ENCODE measurements at places on chromosomes 5 and 9.

DNA sequence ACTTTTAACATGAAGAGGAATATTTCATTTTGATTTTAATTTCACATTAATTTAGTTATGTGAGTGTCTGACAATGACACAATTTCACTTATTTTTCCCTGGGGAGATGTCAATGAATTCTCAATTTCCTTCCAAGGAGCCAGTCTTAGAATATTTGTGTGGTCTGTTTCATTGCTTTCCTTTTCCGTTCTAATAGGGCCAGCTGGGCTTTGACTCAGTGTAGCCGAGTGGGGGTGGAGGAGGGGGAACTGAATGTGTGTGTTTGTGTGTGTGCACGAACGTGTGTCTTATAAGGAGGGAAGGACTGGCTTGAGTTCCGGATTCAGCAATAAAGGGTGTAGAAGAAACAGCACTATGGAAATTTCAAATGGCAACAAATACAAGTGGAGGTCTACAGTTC lies 100.0 kb downstream of the BASP1 start:
- no peak for DNase-seq

GRCh38 chr9:88523056-88523455 lies 11.9 kb upstream of the NXNL2 start:
- DNase-seq, result no peak

DNA sequence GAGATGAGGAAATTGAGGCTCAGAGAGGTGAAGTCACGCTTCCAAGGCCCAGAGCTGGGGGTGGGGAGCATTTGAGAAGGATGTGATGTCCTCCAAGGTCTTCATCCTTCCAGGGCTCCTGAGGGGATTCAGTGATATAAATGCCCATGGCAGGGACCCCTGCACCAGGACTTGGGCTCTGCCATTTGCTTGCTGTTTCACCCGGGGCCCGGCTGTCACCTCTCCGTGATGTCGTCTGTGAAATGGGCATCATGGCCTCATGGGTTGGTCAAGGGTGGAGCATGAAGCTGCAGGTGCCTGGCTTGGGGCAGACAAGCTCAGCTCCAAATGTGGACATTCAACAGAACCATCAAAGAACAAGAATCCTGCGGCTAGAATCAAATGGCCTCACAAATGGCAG lies 253.1 kb downstream of the PBX3 start:
- no peak for DNase-seq

GRCh38 chr5:58503390-58504046 lies 12.3 kb downstream of the GAPT start:
- no peak for DNase-seq

DNA sequence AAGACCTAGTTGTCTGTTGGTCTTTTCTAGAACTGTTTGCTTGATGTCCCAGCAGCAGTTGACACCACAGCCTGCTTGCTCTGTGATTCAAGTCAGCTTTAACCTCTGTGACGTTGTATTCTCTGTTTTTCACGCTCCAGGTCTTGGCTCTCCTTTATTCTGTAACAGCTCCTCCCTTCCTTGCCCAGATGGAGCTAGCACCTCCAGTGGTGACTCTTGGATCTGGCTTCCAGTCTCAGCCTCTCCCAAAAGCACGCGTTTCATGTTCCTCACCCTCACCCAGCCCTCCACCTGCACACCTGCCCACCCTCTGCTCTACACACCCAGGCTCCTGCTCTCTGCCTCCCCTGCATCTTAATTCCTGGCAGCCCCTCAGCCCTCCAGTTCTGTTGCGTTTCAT lies 50.6 kb downstream of the DMRT1 start:
- DNase-seq, result no peak

GRCh38 chr5:142079306-142079721 lies 29.3 kb upstream of the NDFIP1 start:
- DNase-seq, result no peak

GRCh38 chr9:134234001-134234660 lies 69.8 kb upstream of the RNU6ATAC start:
- no peak for DNase-seq

DNA sequence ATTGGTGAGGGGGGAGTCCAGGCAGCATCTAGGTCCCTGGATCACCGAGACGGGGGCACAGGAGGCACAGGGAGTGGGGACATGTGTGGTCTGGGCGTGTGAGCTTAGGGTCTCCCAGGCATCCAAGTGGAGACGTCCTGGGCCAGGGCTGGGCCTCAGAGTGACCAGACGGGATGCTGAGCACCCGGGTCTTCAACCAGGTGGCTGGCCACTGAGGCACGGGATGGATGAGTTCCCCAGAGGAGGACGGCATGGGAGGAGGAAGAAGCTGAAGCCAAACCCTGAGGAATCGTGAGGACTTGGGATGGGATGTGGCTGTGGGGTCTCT lies 88.0 kb downstream of the LMX1B start:
- no peak for DNase-seq

- no peak for DNase-seq
Observed at GRCh38 chr9:114046875-114047274, 31.2 kb downstream of the AMBP start.

DNA sequence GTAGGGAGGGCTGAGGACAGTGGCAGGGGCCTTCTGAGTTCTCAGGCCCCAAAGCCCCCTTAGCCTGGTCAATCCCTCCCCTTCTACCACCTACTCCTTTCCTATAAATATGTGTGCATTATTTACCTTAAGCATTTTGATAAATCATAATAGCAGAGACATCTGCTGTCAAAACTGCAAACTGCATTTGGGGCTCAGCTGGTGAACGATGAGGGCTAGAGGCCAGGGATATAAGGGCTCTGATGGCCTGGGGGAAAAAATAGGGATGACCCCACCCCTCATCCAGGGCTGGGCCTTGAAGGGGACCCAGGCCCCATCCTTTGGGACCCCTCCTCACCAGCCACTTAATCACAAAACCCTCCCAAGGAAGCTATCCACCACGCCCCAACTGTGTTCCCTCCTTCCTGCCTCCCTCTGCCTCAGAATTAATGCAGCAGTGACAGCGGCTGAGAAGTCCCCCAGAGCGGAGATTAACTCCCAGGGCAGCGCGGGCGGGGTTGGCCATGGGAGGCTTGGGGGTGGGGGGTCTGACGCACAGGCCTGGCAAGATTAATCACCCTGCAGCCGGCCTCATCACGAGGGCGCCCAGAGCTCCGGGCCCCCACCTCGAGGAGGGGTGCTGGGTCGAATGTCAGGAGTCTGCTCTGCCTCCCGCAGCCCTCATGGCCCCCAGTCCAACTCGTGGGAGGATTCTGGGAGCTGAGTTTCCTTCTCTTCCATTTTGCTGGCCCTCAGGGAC lies 42.1 kb downstream of the CXXC5 start:
- no peak for DNase-seq

DNA sequence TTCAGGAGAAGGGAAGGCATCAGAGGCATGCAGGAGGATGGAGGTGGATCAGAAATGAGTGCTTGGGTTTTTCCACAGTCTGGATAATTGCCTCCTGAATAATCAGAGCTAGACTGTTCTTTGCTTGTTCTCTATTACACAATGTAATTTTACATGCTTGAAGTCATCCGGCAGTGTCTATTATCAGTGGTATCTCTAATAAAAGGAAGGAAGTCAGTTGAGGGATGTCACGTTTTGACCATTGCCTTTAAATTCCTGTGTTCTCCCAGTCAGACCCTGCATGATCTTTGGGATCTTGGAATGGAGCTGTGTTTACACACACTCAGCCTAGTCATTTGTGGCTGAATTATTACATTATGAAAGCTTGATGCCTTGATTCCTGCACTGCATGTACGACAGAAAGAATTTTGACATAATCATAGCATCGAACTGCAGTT lies 91.0 kb downstream of the PDE8B start:
- DNase-seq, result no peak

GRCh38 chr5:57445705-57446037 lies 36.9 kb downstream of the ACTBL2 start:
- DNase-seq, result no peak

DNA sequence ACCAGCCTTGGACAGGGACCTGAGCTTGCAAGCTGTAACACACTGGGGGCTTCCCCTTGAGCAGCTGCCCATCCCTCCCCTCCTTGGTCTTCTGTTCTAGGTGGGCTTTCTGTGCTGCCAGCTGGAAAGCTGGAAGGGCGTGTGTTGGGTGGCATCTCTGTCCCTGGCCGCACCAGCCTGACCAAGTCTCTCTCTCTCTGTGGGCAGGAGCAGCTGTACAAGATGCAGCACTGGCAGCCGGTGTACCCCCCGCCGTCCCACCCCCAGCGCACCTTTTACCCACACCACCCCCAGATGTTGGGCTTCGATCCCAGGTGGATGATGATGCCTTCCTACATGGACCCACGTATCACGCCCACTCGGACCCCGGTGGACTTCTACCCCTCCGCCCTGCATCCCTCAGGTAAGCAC lies 32.1 kb upstream of the POMT1 start:
- DNase-seq, result no peak

- no peak for DNase-seq
Observed at GRCh38 chr9:137715321-137715720, 96.5 kb downstream of the EHMT1 start.

- DNase-seq, result no peak
Observed at GRCh38 chr5:76446776-76447175, 43.7 kb downstream of the IQGAP2 start.

GRCh38 chr5:82425591-82425990 lies 147.4 kb upstream of the RPS23 start:
- no peak for DNase-seq

GRCh38 chr9:36416890-36417289 lies 16.8 kb upstream of the RNF38 start:
- DNase-seq, result no peak

DNA sequence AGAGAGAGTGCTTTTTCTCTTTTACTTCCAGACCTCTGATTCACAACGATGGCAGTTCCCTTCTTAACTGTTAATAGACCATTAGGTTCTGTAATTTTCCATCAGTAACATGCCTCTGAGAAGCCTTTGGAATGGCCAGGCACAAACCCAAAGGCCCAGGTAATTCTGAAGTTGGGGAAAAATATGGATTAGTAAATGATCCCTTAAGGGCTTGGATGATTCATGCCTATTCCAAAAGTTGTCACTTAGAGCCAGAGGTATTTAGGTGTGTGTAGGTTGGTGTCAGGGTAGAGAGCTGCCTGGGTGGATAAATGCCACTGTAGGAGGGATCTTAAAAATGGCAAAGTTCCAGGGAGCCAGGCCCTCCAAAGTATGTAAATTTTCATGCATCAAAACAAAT lies 228.8 kb downstream of the PLK2 start:
- DNase-seq, result no peak

GRCh38 chr9:13716601-13717321 lies 437.3 kb upstream of the MPDZ start:
- DNase-seq, result no peak

DNA sequence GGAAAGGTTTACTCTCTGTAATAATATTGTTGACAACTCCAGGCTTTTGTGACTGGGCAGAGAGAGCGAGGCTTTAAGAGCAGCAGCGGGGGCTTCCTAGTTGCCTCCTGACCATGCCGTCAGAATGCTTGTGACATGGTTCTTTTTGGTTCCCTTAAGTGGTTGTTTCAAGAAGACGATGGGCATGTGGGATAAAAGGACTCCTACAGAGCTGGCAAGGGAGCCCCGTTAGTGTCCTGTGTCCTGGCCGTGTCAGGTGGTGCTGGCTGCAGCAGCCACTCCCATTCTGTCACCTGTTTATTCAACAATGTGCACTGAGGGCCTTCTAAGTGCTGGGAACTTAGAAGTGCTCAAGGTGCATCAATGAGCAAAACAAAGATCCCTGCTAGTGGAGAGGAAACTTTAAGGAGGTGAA lies 19.7 kb downstream of the LCP2 start:
- no peak for DNase-seq

GRCh38 chr9:3214741-3215140 lies 311.1 kb downstream of the RFX3 start:
- no peak for DNase-seq

- no peak for DNase-seq
Observed at GRCh38 chr9:126692041-126692758, 78.5 kb downstream of the LMX1B start.

DNA sequence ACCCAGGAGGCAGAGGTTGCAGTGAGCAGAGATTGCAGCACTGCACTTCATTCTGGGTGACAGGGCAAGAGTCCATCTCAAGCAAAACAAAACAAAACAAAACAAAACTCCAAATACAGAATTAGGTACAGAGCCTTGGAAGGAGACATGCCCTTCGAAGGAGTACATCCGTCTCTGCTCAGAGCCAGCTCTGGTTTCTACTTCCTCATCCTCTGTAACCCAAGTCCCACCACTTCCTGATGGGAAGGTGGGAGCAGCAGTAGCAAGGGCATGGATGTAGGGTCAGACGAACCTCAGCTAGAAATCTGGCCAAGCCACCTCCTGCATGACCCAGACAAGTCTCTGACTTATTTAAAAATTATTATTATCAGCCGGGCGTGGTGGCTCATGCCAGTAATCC lies 16.5 kb upstream of the STXBP1 start:
- no peak for DNase-seq

DNA sequence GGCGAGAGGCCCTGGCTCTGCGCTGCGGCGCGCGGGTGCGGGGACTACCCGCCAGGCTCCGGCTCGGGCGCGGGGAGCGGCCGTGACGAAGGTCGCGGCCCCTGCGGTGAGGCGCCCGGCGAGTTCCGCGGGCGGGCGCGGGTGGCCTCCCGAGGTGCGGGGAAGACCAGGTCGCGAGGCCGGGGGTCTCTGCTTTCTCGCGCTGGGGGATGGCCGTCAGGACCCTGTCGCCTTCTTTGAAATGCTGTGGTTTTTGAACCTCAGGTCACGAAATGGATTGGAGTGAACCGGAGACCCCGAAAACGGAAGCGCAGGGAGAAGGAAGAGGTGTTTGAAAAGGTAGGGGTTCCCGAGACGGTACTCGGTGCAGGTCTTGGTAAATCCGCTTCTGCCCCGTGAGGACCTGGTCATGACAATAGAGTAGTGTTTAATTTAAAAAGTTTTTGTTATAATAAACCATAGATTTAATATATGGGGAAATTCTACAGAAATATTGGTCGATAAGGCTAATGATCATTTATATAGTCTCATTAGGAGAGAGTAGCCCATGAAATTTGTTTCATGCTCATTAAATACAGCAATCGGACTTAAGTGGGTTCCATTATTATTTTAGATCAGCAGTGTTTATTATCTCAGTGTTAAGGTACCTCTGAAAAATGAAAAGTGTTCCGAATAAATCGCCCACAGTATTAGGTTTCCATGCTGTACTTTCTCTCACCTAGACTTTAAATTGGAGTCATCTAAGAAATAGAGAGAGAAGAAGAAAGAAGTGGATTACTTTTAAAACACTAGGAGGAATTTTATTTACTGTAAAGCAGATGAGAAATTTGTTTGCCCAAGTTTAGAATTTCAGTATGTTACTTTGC lies 279.0 kb downstream of the AOPEP start:
- DNase-seq, result no peak

GRCh38 chr9:22170556-22170955 lies 161.5 kb upstream of the CDKN2B start:
- no peak for DNase-seq

DNA sequence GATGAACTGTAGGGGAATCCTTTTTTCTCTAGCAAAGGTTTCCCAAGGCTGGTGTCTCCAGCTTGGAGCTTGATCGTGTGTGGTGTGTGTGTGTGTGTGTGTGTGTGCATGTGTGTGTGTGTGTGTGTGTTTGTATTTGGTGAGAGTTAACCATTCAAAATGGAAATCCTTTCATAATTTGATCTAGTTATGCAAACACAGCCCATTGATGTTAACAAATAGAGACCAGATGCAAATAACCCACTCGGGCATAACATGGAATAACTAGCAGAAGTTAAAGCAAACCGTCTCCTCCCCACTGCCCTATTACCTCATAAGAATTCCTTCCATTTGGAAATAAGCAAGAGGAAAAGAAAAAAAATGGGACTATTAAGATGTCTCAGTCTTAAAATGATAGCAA lies 24.9 kb upstream of the ZSWIM6 start:
- no peak for DNase-seq
